Daoy (cell line): ENCODE measurements at places on chromosomes 1 and 21. TPM values are rescaled to one million over a fixed set of nuclear protein-coding genes. Genes with fewer than 3 reads are reported as not detected.

- DNase-seq = no peak
Observed at GRCh38 chr1:167456926-167457325, 61.4 kb downstream of the CD247 start.

ADAMTS4 gene
- 0.68 and 0.91 TPM in 2 replicates for total RNA-seq

DNA sequence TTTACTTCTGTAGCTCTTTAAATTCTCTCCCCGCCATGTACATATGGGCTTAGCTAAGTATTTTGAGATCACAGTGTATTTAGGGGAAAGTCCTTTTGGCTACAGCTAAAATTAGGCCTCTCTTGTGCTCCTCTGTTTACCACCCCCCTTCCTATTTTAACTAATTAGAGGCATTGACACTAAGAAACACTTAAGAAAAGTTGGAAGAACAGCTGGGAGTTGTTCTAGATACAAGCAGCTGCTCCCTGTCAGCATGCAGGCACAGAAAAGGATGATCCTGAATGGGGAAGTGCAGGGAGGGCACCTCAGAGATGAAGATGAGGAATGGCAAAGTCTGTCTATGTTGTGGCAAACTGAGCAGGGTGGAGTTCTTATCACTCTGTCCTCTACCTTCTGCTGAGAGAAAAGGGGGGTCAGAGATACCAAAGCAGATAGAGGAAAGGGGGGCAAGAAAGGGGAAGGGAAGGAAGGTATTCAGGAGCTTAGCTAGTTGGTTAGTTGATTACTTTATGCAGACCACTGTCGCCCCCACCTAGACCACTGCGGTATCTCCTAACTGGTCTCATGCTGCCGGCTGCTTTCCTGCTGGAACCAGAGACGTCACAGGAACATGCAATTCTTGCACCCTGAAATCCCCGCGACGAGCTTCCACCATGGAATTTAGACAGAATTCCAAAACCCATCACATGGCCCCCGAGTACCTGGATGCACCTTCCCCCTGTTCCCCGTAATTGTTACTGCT, 82.4 kb upstream of the HOOK1 start:
- DNase-seq = no peak

- DNase-seq = no peak
Observed at GRCh38 chr1:6850537-6850936, 65.3 kb downstream of the CAMTA1 start.

DNA sequence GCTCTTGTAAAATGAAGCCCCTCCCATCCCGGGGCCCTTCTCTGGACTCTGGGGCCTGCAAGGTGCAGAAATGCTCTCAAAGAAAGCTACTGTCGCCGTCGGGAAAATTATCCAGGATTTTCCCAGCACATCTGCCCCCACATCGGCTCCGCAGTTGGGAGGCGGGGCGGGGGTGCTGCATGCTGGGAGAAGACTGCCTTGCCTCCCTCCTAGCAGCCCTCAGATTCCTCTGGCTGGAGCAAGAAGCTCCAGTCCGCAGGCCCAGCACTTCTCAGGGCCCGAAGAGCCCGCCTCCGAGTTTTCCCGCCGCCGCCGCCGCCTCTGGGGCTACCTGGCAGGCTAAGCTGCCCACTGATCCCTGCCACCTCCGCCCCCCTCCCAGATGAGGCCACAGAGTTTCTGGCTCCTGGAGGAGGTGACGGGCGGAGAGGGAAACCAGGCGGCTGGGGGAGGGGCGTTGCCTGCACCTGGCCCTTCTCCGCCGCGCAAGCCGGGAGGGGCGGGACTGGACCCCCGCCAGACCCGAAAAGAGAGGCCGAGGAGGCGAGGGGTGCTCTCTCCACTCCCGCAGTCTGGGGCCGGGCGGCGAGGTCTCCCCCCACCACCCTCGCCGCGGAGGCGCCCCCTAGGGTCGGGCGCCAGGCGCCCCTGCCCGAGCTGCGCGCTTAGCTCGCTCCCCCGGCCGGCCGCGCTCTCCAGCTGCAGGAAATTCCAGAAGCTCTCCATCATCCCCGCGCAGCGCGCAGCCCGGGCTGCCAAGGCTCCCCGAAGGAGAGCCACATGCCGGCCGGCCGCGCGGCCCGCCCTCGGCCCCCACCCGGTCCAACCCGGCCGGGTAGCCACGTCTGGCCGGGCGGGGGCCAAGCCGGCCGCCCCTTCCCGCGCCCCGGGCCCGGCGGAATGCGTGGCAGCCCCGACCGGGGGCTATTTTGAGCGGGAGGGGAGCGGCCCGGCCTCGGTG, 28.8 kb downstream of the AHDC1 start:
- DNase-seq = peak; percentile 88

PLA2G5 gene
- total RNA-seq = not detected in 2 replicates

- no peak for DNase-seq
Observed at GRCh38 chr21:15001857-15002606, 62.8 kb downstream of the NRIP1 start.

ZMYM1 gene
- total RNA-seq = 16.3 and 22.4 TPM in 2 replicates

DNA sequence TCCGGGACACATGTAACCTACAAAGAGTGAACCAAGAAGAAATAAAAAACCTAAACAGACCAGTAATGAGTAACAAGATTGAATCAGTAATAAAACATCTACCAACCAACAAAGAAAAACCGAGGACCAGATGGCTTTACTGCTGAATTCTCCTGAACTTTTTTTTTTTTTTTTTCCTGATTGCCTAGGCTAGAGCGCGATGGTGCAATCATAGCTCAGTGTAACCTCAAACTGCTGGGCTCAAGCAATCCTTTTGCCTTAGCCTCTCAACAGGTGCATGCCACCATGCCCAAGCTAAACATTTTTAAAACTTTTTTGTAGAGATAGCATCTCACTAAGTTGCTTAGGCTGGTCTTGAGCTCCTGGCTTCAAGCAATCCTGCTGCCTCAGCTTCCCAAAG, 11.2 kb upstream of the FGGY start:
- DNase-seq = no peak

DNA sequence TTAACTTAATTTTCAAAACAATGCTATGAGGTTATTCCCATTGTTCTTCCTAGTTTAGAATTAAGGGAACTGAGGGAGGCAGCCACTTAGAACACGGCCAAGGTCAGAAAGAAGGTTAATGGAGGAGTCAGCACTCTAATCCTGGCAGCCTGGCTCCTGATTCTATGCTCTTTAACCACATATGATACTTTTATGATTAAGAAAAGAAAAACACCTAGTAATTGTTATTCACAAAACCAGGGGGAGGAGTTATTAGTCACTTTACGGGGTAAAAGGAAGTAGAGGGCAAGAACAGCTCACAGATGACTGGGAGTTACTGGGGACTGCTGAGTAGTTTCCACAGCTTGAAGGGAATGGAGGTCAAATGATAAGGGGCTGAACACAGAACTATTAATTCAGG, 38.6 kb downstream of the GADD45A start:
- peak; percentile 75 for DNase-seq

DNA sequence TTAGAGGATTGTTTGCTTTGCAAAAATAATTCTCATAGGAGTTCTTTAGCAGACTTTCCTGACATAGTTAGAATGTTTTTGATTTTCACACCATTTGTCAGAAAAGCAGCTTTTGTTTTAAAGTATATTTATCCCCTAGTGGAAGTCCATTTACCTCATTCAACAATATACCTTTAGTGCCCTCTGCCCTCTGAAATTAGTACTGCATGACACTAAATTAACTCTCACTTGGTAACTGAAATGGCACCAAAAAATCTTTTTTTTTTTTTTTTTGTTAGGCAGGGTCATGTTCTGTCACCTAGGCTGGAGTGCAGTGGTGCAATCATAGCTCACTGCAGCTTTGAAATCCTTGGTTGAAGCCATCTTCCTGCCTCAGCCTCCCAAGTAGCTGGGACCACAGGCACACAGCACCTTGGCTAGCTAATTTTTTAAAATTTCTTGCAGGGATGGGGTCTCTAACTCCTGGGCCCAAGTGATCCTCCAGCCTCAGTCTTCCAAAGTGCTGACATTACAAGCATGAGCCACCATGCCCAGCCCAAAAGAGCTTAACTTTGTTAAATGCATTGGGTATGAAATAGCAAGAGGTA, 13.6 kb downstream of the LRRC42 start:
- DNase-seq = peak; percentile 8

ATP1A4 gene
- not detected in 2 replicates for total RNA-seq

GRCh38 chr1:214123061-214123784, 135.4 kb downstream of the PROX1 start:
- peak; percentile 72 for DNase-seq

DNA sequence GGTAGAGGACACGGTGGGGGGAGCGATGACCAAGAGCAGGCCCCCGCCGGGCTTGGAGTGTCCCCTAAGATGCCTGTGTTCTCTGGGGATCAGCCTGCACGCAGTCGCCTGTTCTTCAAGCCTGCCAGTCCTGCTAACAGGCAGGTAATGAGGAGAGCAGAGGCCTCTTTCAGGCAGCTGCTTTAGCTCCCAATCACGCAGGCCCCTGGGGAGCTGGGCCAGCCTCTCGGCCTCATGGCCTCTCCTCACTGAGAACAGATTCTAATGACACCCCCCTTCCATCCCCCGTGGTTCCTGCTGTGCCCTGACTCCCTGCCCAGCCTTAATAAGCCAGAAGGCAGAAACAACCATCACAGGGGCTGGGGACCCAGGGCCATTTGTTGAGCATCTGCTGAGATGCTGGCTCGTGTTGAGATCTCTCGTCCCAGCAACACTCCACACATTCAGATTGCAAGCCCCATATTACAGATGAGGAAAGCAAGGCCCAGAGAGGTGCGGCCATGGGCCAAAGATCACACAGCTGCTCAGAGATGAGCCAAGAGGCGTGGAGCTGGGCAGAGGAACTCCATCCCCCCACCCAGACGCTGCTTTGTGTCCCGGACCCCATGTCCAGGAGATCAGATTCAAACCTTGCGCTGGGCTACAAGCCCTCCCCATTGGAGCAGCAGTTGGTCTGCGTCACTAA, 71.6 kb upstream of the CASZ1 start:
- DNase-seq = no peak

NPPB gene
- 38.6 and 78.9 TPM in 2 replicates for total RNA-seq

IPP gene
- 9.0 and 9.7 TPM in 2 replicates for total RNA-seq

DMBX1 gene
- 0.80 and 2.1 TPM in 2 replicates for total RNA-seq

DNA sequence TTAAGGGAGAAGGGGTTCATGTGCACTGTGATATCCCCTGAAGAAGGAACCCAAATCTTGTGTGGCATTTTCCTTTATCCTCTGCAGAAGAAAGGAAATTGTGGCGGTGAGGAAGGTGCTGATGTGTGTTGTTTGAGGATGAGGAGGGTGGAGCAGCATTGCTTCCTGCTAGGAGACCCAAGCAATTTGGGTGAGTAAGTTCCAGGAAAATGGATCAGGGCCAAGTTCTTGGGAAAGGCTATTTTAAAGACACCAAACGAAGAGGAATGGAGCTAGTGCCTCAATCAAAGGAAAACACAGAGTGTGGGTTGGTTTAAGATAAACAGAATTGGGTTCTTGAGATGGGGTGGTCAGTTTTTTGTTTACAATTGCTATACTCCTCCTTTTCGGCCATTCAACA, 86.7 kb upstream of the MARK1 start:
- peak; percentile 30 for DNase-seq

LENEP gene
- not detected in 2 replicates for total RNA-seq

DNA sequence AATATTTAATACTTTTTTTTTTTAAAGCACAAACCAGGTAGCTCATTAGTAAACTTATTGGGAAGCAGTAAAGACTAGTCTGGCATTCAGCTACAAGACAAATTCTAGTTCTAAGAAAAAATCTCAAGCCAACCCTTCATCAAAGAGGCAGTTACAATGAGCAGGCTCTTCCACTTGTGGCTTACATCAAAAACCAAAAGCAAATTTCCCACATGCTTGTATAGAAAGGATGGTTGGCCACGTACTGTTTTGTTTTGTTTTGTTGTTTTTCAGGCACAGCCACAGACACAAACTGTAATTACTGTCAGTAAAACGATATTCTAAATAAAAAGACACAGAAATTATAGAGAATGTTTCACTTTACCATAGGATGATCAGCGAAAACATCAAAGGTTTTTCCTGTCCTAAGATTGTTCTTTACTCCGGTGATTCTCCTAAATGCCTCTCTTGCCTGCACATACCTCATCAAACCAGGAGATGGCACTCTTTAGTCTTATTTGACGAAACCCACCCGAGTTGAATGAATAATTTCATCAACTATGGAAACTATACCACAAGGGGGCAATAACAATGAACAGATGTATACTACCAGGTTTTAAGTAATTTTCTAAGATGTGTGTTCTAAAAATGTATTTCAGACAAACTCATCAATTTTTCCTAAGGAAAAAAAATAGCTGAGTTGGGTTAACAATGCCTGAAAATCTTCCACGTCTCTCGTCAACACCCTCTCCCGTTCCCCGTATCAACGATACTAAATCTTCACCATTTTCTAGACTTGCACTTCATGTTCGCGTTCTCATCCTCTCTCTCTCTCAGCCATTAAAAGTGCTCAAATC, 26.9 kb downstream of the RPL5 start:
- DNase-seq = peak; percentile 75

MMEL1 gene
- total RNA-seq = not detected in 2 replicates

DNA sequence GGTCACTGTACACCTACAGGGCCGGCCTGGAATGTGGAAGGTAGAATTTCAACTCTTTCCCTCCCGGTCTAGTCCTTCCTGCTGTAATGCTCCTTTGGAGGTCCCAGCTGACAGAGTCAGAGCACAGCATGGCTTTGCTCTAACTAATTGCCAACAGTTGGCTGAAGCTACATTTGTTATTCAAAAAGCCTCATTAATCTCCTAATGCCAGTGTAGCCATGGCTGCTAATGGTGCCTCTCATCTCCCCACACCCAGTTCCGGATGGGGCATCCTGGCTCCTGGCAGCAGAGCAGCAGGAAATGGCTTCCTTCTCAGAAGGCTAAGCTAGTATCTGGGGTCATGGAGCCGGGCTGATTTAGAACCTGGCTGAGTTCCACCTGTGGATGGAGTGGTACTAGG, 18.7 kb upstream of the CAMK1G start:
- no peak for DNase-seq

DNA sequence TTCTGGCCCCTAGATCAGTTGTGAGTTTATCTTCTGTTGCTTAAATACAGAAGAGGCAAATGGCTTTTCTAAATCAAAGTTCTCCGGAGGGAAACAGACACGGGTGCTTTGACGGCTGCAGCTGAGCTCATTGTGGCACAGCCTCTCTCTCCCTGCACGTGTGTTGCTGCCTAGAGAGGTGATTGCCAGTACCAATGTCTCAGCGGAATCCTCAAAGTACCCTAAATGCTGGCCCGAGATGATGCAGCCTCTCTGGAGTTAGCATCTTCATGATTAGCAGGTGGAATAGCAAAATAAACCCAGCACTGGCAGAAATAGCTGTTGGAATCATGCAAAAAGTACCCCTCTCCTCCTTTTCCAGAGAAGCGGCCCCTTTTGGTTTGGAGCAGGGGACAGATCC, 192.2 kb downstream of the PRDM2 start:
- DNase-seq = no peak

- no peak for DNase-seq
Observed at GRCh38 chr21:41901782-41902181, 22.6 kb upstream of the PRDM15 start.
